Sciatic nerve (tissue), 2 donors: ENCODE measurements at places on chromosomes 1 and 21.

GRCh38 chr1:199804526-199804925, 223.0 kb upstream of the NR5A2 start:
- no peak for DNase-seq

- DNase-seq: no peak
Observed at GRCh38 chr1:222543817-222544216, 4.1 kb downstream of the HHIPL2 start.

DNA sequence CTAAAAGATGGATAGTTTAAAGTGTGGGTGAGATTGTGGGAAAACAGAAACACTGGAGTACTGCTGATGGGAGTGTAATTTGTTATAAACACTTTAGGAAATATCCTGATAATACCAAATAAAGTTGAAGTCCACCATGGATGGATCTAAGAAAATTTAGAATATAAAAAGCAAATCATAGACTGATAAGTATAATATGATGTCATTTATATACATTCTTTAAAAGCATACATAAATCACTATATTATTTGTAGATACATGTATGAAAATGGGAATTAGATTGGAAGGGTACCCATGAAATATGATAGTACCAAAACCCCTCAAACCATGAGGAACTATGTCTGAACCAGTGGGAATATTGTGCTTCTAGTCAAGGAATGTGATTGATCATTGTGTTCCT, 7.9 kb downstream of the ZMPSTE24 start:
- no peak for DNase-seq

DNA sequence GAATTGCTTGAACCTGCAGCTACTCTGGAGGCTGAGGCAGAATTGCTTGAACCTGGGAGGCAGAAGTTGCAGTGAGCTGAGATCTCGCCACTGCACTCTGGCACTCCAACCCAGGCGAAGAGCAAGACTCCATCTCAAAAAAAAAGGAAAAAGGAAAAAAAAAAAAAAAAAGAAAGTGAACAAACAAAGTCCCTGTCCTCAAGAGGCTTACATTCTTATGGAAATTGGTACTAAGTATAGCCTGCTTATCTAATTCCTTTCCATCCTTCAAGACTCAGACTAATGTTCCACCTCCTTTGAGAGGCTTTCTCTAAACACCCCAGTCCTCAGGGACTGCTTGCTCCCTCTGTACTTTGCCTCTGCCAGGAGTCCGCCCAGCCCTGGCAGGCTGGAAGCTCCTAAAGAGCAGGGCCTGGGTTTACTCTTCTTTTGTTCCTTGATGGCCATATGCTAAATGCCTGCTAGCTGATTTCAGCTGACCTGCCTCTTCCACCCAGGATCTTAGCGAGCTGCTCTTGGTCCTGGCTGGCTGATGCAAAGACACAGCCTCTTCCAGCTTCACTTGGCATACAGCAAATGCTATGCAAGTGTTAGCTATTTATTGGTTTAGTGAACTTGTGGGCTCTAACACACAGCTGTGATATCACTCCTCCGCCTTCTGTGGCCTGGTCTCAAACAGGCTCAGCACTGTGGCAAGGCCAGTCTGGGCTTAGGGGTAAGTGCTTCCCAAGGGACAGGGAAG, 9.8 kb downstream of the SLC9A1 start:
- no peak for DNase-seq

- DNase-seq: no peak
Observed at GRCh38 chr1:244200596-244200995, 149.5 kb downstream of the ZBTB18 start.
